ENCODE measurements at places on chromosomes 11 and 22.

GRCh38 chr22:18148293-18148965, 1.5 kb upstream of the USP18 start:
- no peak for DNase-seq

DNA sequence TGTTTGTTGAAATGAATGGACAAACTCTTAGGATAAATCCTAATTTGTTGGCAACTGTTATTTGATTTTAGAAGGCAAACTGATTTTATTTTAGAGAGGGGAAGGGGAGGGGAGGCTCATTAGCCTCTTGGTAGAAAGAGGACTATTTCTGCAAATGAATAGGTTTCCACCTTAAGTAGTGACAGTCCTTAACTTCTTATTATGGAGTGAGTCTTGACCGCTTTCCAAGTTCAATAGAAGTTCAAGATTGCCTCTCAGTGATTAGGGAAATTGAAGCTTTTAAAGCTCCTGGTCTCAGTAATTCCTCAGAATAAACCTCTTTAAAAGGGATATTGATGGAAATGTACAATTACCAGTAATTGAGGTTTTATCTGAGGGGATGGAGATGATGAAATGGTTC, 55.7 kb downstream of the PANX1 start:
- DNase-seq = no peak

DNA sequence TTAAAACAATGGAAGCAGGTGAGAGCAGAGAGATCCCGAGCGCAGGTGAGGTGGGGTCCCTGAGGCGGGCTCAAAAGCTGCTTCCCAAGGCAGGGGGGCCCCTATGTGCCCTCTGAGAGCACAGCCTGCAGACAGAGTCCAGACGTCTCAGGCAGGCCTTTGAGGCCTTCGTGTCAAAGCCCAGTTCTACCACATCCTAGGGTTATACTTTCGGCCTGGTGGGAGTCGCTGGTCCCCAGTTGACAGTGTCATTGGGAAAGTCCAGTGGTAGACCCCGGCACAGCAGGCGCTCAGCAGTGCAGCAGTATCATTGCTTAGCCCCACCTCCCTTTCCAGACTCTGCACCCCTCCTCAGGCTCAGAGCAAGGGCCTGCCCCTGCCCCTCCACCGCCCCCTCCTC, 9.1 kb downstream of the LINC01488 start:
- no peak for DNase-seq

DNA sequence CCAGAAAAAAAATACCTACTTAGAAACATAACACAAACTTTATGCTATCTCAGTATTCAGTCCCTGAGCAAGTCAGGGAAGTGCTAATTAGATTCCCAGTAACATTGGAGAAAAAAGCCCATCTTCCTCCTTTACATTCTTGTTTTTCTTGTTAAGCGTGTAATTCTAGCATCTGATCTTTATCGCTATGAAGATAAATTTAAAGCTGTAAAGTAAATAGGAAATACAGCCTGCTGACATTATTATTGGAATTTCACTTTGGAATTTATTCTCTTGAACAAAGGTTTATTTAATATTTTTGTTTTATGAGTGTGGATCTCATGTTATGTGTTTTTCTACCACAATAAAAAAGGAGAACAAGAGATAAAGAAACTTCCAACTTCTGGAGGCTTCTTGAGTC, 13.9 kb downstream of the ALKBH3 start:
- DNase-seq = no peak

Data from Caki2 (cell line).